ENCODE measurements at places on chromosomes 16 and 17. TPM values are rescaled to one million over a fixed set of nuclear protein-coding genes. Genes with fewer than 3 reads are reported as not detected.

Gene KRTAP2-2
- total RNA-seq: not detected

- H3K27me3 ChIP-seq: peaks cover 43% of the 10 kb centered on the region
- H3K36me3 ChIP-seq: peaks cover 3% of the 10 kb centered on the region
- peaks cover 5% of the 10 kb centered on the region for H3K4me1 ChIP-seq
- H3K27ac ChIP-seq: no peak overlapping the region
- no peak for DNase-seq
Observed at GRCh38 chr17:36088670-36089338, 1.1 kb downstream of the CCL3 start.

- H3K27ac ChIP-seq: no peak overlapping the region
- peaks cover 6% of the 10 kb centered on the region for H3K27me3 ChIP-seq
- no peak for DNase-seq
Observed at GRCh38 chr16:57502048-57502775, 15.9 kb upstream of the DOK4 start.

Gene MON1B
- total RNA-seq: 65.6 TPM

Gene MEOX1
- 5.5 TPM for total RNA-seq

All from T-helper 17 cell (primary cell).